ENCODE measurements at places on chromosomes 13 and 19.

- no peak for DNase-seq
Measured at GRCh38 chr13:75660694-75661093, 24.6 kb downstream of the LMO7 start.

DNA sequence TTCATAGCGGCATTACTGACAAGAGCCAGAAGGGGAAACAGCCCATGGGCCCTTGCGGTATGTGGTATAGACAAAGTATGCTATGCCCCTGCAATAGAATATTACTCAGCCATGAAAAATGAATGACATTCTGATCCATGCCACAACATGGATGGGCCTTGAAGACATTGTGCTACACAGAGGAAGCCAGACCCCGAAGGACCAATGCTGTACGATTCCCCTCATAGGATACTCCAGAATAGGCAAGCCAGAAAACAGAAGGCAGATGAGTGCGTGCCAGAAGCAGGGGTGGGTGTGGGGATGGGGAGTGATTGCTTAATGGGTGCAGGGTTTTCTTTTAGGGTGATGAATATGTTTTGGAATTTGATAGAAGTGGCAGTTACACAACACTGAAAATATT is 342.0 kb downstream of the TEX29 start:
- no peak for DNase-seq

DNA sequence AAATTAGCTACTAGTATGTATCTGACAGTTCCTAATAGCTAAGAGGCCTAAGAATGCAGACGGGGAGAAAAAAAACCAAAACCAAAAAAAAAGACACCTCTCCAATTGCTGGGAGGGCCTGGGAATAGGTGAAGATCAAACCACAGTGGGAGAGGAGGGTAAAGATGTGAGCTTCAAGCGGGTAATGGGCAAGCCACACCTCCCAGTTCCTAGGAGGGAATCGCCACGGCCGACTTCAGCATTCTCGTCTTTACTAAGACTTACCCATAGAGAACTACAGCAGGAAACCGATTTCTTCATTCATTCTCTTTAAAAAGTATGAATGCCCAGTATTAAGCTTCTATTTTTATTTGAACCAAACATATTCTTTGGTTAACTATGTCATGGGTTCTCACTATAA is 5.6 kb upstream of the EEF1AKMT1 start:
- DNase-seq = no peak

DNA sequence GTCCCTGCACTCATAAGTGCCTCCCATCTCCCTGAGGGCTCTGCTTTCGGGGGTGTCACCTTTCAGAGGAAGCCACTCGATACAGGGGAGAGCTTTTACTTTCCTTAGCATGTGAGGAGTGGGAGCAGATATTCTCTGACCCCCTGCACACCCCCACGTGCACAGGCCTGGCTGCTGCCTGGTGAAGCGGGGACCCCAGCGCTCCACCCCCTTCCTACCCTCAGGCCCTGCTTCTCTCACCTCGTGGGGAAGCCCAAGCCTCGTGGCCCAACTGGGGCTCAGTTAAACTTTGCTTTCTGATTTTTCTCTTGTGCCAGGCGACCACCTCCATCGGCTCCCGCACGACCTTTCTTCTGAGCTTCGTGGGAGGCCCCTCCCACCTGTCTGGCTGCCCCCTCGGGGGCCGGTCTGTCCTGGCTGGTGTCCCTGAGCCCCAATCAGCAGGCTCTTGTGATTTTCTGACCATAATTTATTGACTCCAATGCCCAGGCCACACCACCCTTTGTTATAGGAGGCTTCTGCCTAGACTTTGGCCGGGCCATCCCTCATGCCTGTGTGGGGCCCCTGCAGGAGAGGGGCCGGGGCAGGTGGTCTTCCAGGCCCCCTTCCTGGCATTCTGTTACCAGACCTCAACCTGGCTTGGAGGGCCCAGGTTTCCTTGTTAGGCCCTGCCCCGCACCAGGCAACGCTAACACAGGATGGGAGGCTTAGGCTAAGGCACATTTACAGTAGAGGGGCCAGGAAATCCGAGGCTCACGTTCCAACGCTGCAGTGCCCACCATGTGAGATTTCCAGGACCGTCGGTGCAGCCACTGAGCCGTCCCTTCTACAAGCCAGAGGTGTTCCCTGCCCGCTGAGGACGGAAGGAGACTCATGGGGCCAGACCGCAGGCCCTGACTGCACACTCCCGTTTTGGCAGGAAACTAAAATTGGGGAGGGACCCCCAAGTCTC is 3.7 kb downstream of the TMED1 start:
- no peak for DNase-seq

- DNase-seq = no peak
Measured at GRCh38 chr13:29411481-29411880, 184.0 kb downstream of the SLC7A1 start.

DNA sequence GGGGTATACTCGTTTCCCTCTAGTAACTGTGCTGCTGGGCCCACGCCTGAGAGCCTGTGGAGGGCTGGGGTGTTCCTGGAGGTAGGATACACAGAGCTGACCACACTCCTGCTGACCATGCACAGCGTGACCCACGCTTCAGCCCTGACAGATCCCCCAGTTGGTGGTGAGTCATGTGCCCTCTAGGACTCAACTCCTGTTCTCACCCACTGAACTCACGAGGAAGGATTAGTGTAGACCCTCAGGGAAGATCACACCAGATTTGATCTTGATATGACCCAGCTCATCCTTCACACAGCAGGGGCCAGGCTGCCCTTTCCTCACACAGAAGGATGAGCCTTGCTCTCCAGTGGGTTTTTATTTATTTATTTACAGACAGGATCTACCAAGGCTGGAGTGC is 13.3 kb upstream of the ACP7 start:
- DNase-seq = no peak

- no peak for DNase-seq
Measured at GRCh38 chr13:85825454-85825853, 26.2 kb upstream of the SLITRK6 start.

GRCh38 chr19:55160128-55160985 is 2.8 kb upstream of the TNNI3 start:
- peak; percentile 78 for DNase-seq

DNA sequence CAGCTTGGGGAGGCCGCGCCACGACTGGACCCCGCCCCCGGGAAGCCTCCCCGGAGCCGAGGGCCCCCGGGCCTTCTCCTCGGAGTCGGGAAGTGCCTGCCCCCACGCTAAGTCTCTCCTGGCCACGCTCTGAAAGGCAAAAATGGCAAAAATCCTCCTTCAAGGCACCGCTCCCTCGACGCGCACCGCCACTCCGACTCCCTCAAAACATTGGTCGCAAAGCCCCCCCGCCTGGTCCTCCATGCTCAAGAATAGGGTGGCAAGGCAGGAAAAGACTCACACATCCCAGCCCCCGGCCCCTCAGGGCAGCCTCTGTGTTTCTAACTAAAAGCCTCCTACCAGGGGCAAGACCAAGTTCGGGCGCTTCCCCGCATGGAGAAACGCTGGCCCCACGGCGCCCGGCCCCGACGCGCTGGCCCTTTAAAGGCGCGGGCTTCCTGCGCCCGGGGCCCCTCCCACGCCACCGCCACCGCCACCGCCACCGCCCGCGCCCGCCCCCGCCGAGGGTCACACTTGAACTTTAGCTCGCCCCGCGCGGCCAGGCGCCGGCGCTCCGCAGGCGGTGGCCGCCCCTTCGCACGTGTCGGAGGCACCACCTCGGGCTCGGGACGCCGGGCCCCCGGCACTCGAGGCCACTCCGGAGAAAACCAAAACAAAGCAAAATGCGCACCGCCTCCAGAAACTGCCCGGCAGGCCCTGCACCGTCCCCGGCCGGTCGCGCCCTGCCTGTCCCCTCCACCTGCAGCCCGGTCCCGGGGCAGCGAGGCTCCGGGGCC is 1.9 kb downstream of the FOXO1 start:
- DNase-seq = peak; percentile 90

- DNase-seq = no peak
Measured at GRCh38 chr19:6475321-6476108, 6.1 kb downstream of the DENND1C start.

GRCh38 chr19:14054721-14055120 is 7.2 kb downstream of the PALM3 start:
- DNase-seq = no peak

DNA sequence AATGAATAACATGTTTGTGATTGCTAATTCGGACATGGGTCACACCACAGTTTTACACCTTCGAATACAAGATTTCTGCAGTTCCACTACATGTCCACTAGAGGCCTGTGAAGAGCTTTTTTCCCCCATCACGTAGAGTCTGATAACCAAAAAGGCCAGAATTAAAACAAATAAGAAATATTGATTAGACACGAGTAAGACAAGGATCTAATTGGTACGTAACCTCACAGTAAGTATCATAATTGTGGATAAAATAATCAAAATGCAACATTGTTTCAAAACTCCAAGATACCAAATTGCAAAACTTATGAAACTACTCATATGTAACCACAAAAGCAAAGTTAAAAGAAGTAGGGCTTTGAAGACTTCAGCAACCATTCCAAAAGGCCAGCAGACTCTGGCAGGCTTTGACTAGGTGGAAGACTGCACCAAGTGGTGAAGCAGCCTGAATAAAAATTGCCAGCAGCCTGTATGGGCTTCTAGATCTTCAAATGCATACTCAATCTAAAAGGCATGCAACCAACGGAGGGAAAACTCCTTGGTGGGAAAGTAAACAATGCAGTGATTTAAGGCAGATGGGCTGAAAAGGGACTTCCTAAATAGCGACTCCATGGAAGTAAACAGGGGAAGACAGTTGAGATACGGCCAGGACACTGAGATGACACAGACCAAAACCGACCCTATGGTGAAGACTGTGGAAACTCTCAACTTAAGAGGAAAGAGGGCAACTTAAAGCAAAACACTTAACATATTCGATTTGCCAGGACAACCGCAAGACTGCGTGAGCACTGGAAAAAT is 56.7 kb downstream of the STARD13 start:
- DNase-seq = no peak

GRCh38 chr13:23330356-23330755 is 103.1 kb downstream of the SACS start:
- no peak for DNase-seq

GRCh38 chr19:53519446-53519845 is 18.5 kb upstream of the ZNF331 start:
- DNase-seq = no peak

GRCh38 chr13:98613591-98613990 is 36.7 kb upstream of the STK24 start:
- no peak for DNase-seq

GRCh38 chr13:76131551-76131950 is 495.4 kb downstream of the LMO7 start:
- DNase-seq = no peak

GRCh38 chr19:29260477-29261317 is 47.7 kb upstream of the UQCRFS1 start:
- DNase-seq = no peak

- DNase-seq = no peak
Measured at GRCh38 chr13:39876258-39876657, 220.8 kb downstream of the COG6 start.

- no peak for DNase-seq
Measured at GRCh38 chr13:47774671-47774994, 226.4 kb downstream of the SUCLA2 start.

GRCh38 chr19:2717638-2718541 is 3.3 kb downstream of the DIRAS1 start:
- DNase-seq = no peak

Data from tibial artery (tissue), 4 donors.